Liver (tissue), 10 donors: ENCODE measurements at places on chromosomes 2 and 18. TPM values are rescaled to one million over a fixed set of nuclear protein-coding genes. Genes with fewer than 3 reads are reported as not detected.

The TEKT4 gene
- not detected for total RNA-seq

The SERPINB11 gene
- 0.47 TPM for total RNA-seq

The C1QL2 gene
- not detected for total RNA-seq

The APLF gene
- 3.8 TPM for total RNA-seq

The CHAC2 gene
- 2.6 TPM for total RNA-seq

The ZC3H6 gene
- 5.8 TPM for total RNA-seq
